ENCODE measurements at places on chromosomes 2 and 18.

DNA sequence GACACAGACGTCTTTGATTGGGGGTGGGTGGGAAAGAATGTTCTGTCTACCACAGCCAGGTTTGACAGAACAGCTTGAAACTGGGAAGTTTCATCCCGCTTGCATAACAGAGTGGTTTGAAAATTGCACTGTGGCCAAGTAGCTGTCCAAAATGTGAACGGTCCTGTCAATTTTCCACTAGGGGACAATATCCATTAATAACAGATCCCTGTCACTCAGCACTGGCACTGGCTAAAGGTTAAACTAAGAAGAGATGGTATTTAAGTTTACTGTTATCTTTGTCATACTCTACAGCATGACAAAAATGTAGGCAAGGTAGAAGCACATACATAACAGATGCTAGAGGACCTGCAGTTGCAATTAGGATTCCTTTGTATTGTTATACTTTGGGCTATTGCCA, 55.6 kb upstream of the ACMSD start:
- DNase-seq = no peak

GRCh38 chr2:223692191-223692947, 90.2 kb upstream of the SCG2 start:
- no peak for DNase-seq

DNA sequence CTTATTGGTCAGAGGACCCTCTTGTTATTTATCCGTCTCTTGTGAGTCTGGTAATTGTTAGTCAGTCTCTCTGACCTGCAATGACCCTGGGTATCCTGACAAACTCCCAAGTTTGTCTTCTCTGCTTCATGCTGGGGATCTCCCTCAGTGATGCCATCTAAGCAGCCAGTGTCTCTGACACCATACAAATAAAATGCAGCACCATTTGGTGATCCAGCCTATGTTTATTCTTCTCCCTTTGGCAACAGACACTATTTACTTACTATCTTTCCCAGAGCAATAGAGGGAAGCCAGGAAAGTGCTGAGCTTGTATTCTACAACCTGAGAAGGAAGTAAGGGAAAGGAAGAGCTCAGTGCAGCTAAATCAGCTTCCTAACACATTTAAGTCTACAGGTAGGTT, 15.9 kb downstream of the SERPINE2 start:
- no peak for DNase-seq

GRCh38 chr2:27494944-27495554, at the start of gene FNDC4:
FNDC4 (minus strand) TSS chr2:27495200; CDS start chr2:27494679, 521 bp downstream.
- no peak for DNase-seq

DNA sequence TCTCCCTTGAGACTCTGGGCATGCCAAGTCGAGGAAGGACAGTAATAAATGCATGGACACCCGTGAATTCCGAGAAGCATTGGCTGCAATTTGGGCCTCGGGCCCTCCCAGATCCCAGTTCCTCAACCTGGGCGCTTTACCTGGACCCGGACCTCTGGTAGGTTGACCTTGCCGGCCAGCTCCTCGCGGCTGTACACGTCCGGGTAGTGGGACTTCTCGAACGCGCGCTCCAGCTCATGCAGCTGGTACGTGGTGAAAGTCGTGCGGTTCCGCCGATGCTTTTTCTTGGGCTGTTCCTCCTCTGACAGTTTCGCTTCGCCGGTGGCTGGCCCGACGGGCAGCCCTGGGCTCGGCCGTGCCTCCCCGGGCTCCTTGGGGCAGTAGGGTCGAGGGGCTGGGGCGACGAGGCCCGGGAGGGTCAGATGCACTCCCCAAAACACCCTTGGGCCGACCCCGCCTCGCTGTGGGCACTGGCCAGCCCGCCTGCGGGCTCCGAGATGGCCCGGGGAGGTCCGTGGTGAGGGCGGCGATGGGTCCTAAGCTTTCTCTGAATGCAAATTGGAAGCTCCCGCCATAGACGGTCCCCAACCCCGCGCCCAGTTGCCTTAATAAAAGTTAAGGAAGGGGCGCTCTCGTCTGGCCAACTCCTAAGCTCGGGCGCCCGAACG, 899 bp downstream of the RAX start:
- no peak for DNase-seq

- no peak for DNase-seq
These were observed 19.6 kb upstream of the RPIA start for GRCh38 chr2:88671786-88672427.

DNA sequence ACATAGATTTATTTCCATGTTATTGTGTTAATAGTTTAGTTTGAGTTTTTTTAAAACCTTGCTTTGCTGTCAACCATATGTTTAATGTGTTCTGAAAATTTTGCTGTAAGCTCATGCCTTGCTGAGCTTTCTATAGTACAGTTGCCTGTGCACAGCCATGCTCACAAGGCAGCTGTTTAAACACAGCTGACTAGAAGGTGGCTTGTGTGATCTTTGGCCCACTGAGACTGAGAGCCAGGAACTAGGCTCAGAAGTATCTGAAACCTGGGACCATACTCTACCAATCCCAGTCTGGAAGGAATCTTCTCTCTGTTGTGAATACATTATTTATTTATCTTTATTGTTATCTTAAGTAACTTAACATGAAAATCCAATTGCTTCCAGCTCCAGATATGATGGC, 350.5 kb downstream of the KIAA1328 start:
- no peak for DNase-seq

DNA sequence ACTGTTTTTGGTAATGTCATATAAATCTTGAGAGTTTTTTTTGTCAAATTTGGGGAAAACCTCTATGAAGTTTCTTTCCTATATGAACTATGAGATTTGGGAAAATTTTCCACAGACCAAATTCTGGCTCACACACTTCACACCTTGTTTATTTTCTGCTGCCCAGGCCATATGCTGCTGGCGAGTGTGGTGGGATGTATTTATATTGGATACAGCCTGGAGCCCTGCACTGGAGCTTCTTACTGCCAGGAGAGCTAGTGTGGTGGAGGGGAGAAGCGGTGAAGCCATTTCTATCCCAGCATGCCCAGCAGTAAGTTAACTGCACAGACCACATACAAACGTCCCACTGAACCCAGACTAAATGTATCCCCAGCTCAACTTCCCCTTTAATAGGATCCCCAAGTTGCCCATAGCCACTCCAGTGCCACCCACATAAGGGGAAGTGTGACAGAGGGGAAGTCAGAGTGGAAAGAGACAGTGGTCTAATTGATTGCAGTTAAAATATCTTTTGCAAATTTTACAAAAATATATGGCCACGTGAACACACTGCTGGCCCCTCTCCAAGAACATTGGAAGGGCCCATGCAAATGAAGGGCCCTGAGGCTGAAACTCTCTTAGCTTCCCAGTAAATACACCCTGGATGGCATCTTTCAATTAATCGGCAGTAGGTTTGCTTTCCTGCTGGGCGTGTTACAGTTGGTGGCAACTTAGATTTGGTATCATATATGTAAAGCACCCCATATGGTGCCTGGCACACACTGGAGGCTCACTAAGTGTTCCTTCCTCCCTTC, 146.6 kb upstream of the ITGA6 start:
- DNase-seq = no peak
